ENCODE measurements at places on chromosomes 16 and 17. TPM values are rescaled to one million over a fixed set of nuclear protein-coding genes. Genes with fewer than 3 reads are reported as not detected.

Gene TMEM114
- total RNA-seq, result not detected

Gene OSGIN1
- total RNA-seq, result 1.7 TPM

Gene ITGAD
- total RNA-seq, result not detected

Gene ZC3H18
- total RNA-seq, result 18.2 TPM

Gene CLEC19A
- total RNA-seq, result not detected

Gene NPIPA5
- total RNA-seq, result 15.1 TPM

Gene TLCD3B
- 0.55 TPM for total RNA-seq

Gene RHBDL3
- 1.2 TPM for total RNA-seq

Gene LHX1
- total RNA-seq, result not detected

Gene VMO1
- total RNA-seq, result not detected

Gene HOXB5
- 0.05 TPM for total RNA-seq

Gene CHMP1A
- 91.1 TPM for total RNA-seq

Gene RAC3
- total RNA-seq, result 9.9 TPM

Gene WNT3
- 4.0 TPM for total RNA-seq

Gene SPN
- not detected for total RNA-seq

Gene CD300H
- total RNA-seq, result not detected

Gene AOC3
- not detected for total RNA-seq

Gene SLX4
- 6.0 TPM for total RNA-seq

Gene AATK
- not detected for total RNA-seq

Gene C16orf46
- total RNA-seq, result not detected

Gene RNF43
- total RNA-seq, result 0.08 TPM

Gene HAP1
- not detected for total RNA-seq

Gene KRTAP1-5
- total RNA-seq, result 2.5 TPM

Gene CTRB1
- not detected for total RNA-seq

Gene COTL1
- 520 TPM for total RNA-seq

Gene P2RX1
- total RNA-seq, result 5.1 TPM

Gene KSR1
- 7.7 TPM for total RNA-seq

Gene CDR2L
- 14.7 TPM for total RNA-seq

Gene CRYM
- total RNA-seq, result not detected

Gene AATF
- total RNA-seq, result 52.2 TPM

Gene CSF3
- not detected for total RNA-seq

Gene SUPT6H
- total RNA-seq, result 25.9 TPM

Gene C16orf92
- total RNA-seq, result not detected

Gene GPRC5B
- 5.8 TPM for total RNA-seq

Gene APPBP2
- 49.4 TPM for total RNA-seq

Gene MT1G
- total RNA-seq, result not detected

Gene MT1F
- total RNA-seq, result not detected

Gene HSD17B1
- total RNA-seq, result 1.5 TPM

Gene FAM20A
- not detected for total RNA-seq

Gene AANAT
- total RNA-seq, result not detected

Gene ZSCAN32
- total RNA-seq, result 8.1 TPM

Gene NDRG4
- 6.9 TPM for total RNA-seq

Gene PRDM7
- total RNA-seq, result not detected

Gene SLC2A4
- total RNA-seq, result 0.32 TPM

Gene VTN
- 0.08 TPM for total RNA-seq

Gene NLRP1
- total RNA-seq, result 49.3 TPM

Gene TPPP3
- total RNA-seq, result not detected

Gene CCL17
- not detected for total RNA-seq

Gene TRAF7
- 39.5 TPM for total RNA-seq

Gene OMG
- total RNA-seq, result not detected

Gene ZNF624
- total RNA-seq, result 1.3 TPM

Gene ZSCAN10
- not detected for total RNA-seq

Gene LLGL2
- 6.6 TPM for total RNA-seq

Gene METTL9
- total RNA-seq, result 160 TPM

Gene RND2
- total RNA-seq, result 0.03 TPM
